ENCODE measurements at places on chromosomes 16 and 17. TPM values are rescaled to one million over a fixed set of nuclear protein-coding genes. Genes with fewer than 3 reads are reported as not detected.
A peak's percentile ranks its signal among the peaks of the same experiment; 100 is the strongest.

DNA sequence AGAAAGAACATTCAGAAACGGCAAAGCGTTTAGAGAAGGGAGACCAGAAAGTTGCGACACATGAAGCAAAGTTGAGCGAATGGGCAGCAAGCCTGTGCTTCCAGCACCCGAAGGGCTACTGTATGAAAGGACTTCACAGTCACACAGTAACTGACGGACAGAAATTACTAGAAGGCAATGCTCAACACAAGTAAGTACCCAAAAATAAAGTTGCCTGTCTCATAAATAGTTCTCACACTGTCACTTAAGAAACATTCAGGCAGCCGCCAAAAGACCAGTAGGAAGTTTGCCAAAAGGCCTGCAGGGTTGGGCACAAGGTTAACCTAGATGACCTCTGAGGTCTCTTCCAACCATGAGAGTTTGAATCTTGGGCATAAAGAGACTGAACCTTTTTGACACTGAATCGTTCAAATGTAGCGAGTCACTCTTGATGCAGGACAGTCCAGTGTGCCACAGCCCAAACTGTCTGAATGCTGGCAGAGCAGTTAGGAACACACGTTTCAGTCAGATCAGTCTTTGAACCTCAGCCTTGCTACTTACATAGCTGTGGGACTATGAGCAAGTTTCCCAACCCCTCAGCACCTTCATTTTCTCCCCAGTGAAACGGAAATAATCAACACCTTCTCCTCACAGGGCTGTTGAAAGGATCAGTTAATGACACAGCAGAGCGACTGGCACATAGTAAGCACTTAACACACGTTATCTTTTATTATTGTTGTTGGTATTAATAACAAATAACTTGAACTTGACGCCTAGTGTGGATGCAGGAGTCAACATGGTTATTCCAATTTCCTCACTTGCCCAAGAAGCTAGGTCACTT is 10.4 kb downstream of the NCBP3 start:
- DNase-seq = no peak

- DNase-seq = no peak
Measured at GRCh38 chr17:77497578-77497934, 356.8 kb downstream of the SEC14L1 start.

CIAPIN1 gene
- total RNA-seq = 43.7 TPM

MT1M gene
- total RNA-seq = 6.7 TPM

HNF1B gene
- total RNA-seq = not detected

DNA sequence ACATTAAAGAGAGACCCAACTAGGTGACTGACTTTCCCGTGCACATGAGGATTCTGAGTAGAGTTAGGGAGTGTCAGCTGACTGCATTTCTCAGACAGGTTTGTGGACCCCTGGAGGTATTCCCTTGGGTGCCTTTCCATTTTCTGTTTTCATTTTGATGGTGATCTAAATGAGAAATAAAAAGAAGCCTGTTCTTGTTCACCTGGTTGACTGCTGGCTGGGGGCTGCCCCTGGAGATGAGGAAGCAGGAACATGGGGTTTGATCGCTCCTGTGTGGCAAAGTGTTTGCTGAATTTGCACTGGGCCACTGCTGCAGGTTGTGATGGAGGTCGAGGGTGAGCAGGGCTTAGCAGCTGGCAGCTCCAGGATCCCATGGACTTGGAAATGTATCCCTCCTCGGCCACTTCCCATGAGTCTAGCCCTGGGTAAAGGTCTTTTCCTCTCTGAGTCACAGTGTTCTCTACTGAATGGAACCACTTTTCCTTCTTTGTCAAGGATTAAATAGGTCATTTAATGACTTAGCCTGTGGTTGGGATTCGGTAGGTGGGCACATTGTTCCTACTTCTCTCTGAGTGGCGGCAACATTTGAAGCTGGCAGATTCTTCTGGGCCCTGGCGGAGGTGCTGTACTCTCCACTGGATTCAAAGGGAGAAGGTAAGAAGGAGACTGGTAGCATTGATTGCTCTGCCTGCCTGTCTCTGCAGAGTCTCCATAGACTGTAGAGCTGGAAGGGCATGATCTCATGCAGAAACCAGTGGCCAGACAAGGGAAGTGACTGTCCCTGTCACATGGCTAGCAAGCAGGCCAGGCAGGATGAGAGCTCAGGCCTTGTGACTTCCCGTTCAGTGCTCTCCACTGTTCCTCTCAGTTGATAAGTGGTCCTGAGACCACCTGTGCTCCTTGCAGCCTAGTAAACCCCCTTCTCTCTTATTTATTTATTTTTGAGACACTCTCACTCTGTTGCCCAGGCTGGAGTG is 17.9 kb downstream of the SNX29 start:
- DNase-seq = peak; percentile 69

TBC1D3D gene
- total RNA-seq = 0.24 TPM

SLC22A31 gene
- not detected for total RNA-seq

DNA sequence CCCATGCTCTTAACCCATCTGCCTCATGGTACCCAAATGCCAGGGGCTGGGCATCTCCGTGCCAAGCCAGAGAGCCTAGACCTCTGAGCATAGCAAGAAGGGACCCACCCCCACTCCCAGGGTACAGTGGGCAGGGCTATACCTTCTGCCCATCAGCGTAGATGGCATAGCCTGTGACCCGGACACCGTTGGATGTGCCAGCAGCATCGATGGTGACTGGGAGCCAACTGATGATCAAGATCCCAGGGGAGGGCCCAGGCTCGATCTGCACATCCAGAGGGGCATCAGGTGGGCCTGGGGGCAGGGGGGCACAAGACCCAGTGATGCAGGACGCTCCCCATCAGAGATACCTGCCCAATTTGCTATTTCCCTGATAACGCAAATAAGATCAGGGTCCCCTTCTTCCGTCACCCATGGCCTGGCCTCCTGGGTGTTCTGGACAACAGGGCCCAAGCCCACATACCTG is 17.1 kb downstream of the TSPOAP1 start:
- DNase-seq = no peak
